ENCODE measurements at places on chromosomes 5 and 9. TPM values are rescaled to one million over a fixed set of nuclear protein-coding genes. Genes with fewer than 3 reads are reported as not detected.

The PLAC8L1 gene
- 0.46 TPM for total RNA-seq

The NR5A1 gene
- total RNA-seq = 0.09 TPM

The TAF11L10 gene
- not detected for total RNA-seq

The SLC36A2 gene
- not detected for total RNA-seq

The ZFP2 gene
- 1.5 TPM for total RNA-seq

The LOX gene
- 21.2 TPM for total RNA-seq

The RAI14 gene
- total RNA-seq = 65.1 TPM

The SEMA6A gene
- 31.6 TPM for total RNA-seq

The MPDZ gene
- 62.7 TPM for total RNA-seq

The CARTPT gene
- not detected for total RNA-seq

The TAL2 gene
- not detected for total RNA-seq

The CCL19 gene
- 19.9 TPM for total RNA-seq

The OBP2B gene
- total RNA-seq = not detected

The GCNT1 gene
- 14.7 TPM for total RNA-seq

The CXCL14 gene
- 1.6 TPM for total RNA-seq

The P4HA2 gene
- total RNA-seq = 62.3 TPM

The PCDHGA9 gene
- 4.8 TPM for total RNA-seq

The QRFP gene
- not detected for total RNA-seq

The MVB12B gene
- 33.6 TPM for total RNA-seq

The TMEM174 gene
- total RNA-seq = not detected

The TNFSF15 gene
- total RNA-seq = 24.5 TPM

The TOR4A gene
- total RNA-seq = 42.5 TPM

The PCAT7 gene
- total RNA-seq = 0.09 TPM

The TLE1 gene
- 35.2 TPM for total RNA-seq

The IDNK gene
- total RNA-seq = 5.7 TPM

The GFI1B gene
- total RNA-seq = 1.0 TPM

Data from lung (tissue), 17 donors.